ENCODE measurements at places on chromosomes 6 and 20.

DNA sequence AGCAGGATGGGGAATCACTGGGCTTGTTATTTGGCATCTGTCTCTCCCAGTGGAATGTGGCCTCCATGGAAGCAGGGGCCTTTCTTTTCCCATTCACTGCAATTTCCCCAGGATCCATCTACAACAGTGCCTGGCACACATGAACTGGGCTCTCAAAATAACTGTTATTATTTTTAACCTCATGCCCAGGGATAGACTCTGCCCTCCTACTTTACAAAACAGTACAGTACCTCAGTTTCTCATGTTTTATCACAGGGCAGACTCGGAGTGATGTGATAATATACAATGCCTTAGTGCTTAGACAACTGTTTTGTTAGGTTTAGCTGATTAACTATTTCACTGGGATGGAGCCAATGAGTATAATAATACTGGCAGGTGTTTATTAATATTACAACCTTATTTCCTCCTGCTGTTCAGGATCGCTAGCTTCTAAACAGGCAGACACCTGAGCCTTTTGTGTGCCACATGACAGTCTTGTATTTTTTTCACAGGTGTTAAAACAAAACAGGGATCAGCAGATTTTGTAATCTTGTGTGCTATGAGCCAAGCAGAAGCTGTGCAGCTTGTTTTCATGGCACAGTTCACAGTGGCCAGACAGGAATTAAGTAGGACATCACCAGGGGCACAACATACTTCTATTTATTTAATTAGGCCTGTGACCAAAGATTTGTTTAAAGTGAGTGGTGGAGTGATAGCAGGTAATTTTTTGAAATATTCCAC lies 157.7 kb upstream of the EYA4 start:
- no peak for DNase-seq

DNA sequence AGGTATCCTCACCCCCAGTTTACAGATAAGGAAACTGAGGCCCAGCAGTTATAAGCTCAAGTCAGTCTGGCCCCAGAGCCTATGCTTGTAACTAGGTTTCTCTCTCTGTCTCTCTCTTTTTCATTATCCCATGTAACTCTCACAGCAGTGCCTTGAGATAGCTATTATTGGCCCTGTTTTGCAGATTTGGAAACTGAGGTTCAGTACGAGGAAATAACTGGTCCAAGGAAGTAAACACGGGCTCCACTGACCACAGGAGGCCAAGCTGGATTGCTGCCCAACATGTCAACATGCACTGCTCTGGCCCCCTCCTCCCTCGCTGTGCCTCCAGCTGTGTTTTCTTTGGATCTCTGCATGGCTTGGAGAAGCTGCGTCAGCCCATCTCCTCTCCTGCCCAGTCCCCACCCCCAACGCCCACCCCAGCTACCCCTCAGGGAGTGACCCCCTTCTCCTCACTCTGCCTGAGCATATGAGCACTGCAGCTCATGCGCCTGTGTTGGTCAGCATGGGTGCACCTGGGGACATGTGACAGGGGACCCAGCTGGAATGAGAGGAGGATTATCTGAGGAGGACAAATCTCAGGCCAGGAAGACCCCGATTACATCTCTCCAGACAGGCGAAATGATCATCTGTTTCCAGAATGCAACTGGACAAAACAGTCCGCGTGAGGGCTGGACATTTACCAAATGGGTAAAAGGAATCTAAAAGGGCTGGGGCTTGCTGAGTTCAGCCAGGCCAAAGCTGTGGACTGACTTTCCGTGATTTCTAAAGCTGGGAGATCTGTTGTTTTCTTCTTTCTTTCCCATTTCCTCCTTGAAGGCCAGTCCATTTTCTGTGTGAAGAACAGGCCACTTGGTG lies 7.8 kb upstream of the PLTP start:
- no peak for DNase-seq

DNA sequence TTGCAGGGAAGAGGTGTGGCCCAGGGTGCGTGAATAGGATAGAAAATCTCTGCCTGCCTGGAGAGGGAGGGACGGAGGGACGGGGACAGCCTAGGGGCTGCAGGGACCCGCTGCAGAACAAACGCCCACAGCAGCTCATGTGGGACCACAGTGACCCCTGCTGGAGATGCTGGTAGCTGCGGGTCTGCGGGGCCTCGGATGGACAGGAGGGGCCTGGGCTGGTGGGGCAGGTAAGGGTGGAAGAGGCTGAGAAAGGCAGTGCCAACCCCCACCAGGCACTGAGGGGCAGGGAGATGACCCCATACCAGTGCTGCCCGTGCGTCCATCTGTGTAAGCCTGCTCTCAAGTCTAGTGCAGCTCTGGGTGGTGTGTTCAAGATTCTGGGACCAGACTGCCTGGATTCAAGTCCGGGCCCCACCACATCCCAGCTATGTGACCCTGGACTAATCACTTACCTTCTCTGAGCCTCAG lies 39.4 kb downstream of the KIAA1755 start:
- peak; percentile 53 for DNase-seq

DNA sequence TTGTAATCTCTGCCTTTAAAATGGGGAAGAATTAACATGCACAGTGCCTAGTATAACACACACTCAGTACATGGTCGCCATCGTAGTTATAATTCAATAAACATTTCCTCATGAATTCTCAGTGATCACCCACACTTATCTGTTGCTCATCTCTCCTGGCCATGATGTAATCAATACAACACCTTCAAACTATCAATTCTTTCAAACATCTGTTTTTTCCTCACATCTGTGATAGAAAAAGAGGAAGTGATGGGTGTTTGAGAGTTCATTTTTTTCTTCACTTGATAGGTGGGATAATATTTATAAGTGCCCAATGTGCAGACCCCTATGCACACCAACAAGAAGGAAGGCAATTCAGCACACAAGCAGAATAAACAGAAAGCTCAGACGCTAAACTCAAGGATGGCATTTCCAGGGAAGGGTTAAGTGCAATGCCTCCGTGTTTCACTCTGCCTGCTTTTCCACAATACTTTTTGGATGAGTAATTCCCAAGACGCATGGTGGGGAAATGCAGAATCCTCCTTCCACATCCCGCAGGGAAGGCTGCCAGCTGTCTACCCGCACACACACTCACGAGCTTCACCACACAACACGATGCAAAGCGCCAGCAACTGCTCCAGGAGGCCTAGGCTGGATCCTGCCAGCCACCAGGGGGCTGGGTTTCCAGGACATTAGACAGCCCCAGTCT lies 100.3 kb downstream of the GMPR start:
- DNase-seq: no peak

- peak; percentile 54 for DNase-seq
Observed at GRCh38 chr6:159043947-159044346, 844 bp downstream of the TAGAP start.

DNA sequence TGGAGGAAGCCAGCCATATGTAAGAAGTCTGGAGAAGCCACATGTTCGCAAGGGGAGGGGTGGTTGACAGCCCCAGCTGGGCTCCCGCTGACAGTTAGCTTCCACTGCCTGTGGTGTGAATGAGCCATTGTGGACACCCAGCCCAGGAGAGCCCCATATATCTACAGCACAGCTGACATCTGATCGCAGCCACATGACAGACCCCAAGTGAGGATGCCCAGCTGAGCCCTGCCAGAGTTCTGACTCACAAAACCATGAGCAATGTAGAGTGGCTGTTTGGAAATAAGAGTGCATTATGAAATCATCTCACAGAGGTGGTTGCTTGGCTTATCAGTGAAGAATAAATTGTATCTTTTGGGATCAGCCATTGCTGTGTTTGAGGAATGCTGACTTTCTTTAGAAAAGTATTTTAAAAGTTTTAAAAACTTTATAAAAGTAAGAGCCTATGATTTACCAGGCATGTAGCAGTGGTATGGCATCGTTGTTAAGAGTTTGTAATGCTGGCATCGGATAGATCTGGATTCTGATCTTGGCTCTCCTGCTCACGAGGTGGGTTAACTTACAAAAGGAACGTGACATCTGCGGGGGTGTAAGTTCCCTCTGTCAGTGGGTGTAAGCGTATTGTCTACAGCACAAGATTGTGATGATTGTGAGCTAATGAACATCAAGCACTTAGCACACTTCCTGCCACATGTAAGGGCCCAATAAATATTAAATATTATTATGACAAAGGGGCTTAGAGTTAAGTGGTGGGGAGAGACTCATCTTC lies 24.1 kb downstream of the CFAP61 start:
- DNase-seq: no peak

DNA sequence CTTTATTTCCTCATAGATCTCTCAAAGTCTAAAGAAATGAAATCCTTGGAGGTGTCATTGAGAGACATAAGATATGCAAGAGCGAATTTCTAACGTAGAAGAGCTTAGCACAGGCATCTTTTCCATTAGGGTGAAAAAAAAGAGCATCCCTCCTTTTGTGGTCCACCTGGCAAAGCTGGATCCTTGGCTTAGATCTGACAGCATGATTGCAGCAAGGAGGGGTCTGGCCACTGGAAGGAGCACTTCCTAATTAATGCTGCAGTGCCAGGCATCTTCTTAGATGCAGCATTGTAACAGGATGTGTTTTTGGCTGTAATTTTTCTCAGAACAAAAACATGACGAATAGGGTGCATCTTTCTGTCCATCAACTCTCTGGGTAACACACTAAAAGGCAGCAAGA lies 60.1 kb upstream of the TFAP2D start:
- DNase-seq: no peak

- no peak for DNase-seq
Observed at GRCh38 chr20:5786930-5787795, 37.0 kb downstream of the SHLD1 start.

DNA sequence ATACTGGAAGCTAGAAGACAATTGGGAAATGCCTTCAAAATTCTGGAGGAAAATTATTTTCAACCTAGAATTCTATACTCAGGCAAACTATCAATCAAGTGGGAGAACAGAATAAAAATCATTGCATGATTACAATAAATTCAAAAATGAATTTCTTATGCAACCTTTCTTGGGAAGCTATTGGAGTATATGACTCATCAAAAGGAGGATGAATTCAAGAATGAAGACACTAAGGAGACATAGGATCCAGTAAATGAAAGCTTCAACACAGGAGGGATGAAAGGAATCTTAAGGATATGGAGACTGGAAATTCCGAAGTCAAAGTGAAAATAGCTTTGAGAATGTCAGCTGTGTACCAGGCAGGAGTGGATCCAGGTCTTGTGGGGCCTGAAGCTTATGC lies 12.6 kb upstream of the UBR2 start:
- no peak for DNase-seq

DNA sequence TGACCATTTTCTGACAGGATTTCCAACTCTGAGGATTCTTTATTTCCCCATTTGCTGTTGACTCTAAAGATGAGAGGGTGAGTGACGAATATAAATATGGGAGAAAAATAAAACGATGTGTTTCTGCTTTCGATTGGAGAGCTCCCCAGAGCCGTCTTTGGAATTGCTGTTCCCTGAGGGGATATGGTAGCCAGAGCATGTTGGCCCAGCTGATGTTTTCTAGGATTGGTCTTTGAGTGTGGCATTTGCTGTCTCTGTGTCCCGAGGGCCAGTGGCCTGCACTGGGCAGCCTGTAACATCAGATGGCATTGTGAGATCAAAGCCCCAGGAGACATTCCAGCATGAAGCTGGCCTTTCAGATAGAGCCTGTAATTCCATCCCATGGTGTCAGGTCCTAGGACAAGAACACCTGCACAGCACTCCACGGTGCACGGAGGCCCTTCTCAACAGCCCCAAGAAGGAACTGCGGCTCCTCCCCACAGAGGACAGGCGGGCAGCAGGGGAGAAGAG lies 26.7 kb downstream of the PKIG start:
- no peak for DNase-seq

Measured in CD4-positive, alpha-beta T cell treated with Interferon gamma for 1 hour (primary cell).